ENCODE measurements at places on chromosomes 7 and 10.

- DNase-seq = peak; percentile 62
Measured at GRCh38 chr10:86711513-86712316, 43.4 kb downstream of the LDB3 start.

GRCh38 chr7:68482800-68483199 is 1115.5 kb upstream of the AUTS2 start:
- DNase-seq = no peak

DNA sequence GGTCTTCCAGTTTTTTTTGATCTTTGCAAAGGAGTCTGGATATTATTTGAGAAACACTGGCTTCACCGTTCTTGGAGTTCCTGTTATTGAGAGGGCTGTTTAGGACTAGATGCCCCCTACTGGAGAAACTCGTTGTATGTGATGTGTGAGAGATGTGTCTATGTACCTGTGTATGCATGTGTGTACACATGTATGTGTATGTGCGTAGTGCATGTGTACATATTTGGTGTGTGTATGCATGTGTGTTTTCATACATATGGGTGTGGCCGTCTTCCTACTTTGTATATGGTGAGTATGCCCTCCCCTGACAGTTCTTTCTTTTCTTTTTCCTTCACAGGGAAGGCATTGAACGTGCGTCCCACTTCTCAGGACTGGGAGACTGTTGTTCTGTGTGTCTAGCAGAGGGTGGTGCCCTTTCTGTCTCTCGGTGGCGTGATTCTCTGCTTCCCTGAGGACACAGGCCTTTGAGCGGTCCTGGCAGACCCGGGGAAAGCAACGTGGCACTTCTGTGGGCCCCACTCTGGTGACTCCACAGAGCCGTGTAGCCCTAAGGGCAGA is 3.0 kb upstream of the CALHM3 start:
- no peak for DNase-seq

DNA sequence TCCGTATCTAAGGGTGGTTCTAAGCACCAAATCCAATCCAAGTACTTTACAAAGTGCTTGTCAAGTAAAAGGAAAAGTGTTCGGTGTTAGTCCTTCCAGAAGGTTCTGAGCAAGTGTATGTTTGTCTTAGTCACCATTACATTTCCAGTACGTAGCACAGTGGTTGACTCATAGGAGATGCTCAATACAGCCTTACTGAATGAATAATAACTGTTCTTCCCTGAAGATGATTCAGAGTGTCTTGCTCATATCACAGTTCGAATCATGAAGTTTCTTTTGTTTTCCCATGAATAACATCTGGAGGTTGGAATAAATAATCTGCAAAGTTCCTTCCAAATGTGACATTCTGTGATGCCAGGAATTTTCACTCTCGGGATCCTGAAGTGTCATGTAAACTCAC is 53.4 kb downstream of the WNT2 start:
- no peak for DNase-seq

DNA sequence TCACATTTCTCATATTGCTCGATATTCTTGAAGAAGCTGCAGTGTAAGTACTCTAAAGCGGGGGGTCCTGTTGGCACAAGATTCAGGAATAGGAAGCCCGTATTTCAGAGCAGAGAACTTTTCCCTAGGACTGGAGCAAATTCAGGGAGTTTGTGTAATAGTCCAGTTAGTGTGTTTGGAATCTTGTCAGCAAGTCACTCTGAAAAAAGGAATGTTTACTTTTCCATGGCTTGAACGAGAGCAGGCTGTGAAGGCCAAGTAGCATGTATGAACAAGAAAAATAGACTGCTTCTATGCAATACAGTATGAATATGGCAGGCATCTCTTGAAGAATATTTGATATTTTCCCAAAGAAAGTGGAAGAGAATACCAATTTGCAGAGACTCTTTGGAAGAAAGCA is 39.8 kb downstream of the CDC123 start:
- DNase-seq = no peak

DNA sequence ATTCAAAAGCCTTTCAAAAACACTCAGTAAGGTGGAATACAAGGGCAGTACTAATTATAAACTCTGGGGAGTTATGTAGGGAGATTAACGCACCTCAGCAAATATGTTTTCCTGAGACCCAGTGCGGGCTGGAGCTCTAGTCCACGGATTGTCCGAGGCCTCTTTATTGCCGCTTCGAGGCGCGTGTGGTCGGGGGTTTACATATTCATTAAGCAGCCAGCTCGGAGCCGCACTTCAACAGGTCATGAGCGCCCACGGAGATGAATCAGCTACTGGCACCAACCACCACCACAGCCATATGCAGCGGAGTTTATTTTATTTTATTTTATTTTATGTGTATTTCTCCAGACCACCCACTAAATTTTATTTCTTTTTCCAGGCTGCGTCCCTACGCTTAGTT is 195.9 kb upstream of the ADARB2 start:
- no peak for DNase-seq

GRCh38 chr7:76008156-76008687 is 13.8 kb upstream of the TMEM120A start:
- DNase-seq = no peak

GRCh38 chr10:33579996-33580395 is 245.5 kb upstream of the NRP1 start:
- DNase-seq = no peak

- DNase-seq = no peak
Measured at GRCh38 chr7:31017032-31017675, 35.0 kb upstream of the ADCYAP1R1 start.

DNA sequence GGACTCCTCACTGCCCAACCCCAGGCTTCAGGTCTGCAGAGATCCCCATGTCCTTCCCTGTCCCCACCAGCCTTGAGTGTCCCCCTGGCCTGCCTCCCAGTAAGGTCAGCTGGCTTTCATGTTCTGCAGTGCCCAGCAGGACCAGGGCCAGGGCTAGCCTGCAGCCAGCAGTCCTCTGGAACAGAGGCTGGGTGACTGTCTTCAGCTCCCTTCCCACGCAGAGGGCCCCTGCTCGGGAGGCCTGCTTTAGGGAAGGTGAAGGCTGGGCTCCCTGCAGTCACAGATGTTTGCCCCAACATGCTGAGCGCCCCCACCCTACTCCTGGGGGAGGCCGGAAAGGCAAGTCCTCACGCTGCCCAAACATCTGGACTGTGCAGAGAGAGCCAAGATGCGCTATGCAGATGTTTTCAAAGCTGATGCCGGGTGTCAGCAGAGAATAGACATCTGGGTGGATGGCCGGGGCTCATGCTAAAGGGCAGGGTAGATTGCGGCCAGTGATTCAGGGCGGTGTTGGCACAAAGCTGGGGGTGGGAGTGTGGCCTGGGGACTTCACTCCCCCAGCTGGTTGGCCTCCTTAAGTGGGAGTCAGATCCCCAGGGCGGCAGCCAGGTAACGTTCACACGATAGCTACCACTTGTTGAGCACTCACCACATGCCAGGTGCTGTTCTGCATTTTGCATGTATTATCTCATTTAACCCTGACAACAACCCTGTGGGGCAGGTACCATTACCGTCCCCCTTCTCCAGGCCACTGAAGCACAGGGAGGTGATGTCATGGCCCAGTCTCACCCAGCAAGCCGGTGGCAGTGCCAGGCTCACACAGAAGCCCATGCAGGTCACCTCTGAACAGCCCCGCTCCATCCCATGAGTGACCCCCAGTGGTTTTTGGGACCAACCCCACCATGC is 71.2 kb upstream of the COL13A1 start:
- no peak for DNase-seq
